ENCODE measurements at places on chromosomes 2 and 18. TPM values are rescaled to one million over a fixed set of nuclear protein-coding genes. Genes with fewer than 3 reads are reported as not detected.

- no peak for DNase-seq
- H3K4me3 ChIP-seq: no peak overlapping the region
- H3K27ac ChIP-seq: no peak overlapping the region
- no peaks in the 10 kb centered on the region for H3K4me1 ChIP-seq
- no peaks in the 10 kb centered on the region for H3K36me3 ChIP-seq
These were observed 124.7 kb upstream of the ZNF516 start for GRCh38 chr18:76619621-76620315.

- DNase-seq: peak; percentile 85
- no peaks in the 10 kb centered on the region for H3K27me3 ChIP-seq
- peaks cover 37% of the 10 kb centered on the region for H3K4me1 ChIP-seq
- H3K4me3 ChIP-seq: peak overlapping the region; percentile 21
These were observed 60.2 kb upstream of the SPP2 start for GRCh38 chr2:233990261-233990798.

GRCh38 chr2:224155896-224156295, 116.8 kb upstream of the SERPINE2 start:
- H3K4me3 ChIP-seq: no peak overlapping the region
- DNase-seq: no peak
- H3K27ac ChIP-seq: no peak overlapping the region

LYPD1 gene
- not detected for total RNA-seq

- H3K27me3 ChIP-seq: no peaks in the 10 kb centered on the region
These were observed 178.3 kb upstream of the GATA6 start for GRCh38 chr18:21991081-21991534.

DNA sequence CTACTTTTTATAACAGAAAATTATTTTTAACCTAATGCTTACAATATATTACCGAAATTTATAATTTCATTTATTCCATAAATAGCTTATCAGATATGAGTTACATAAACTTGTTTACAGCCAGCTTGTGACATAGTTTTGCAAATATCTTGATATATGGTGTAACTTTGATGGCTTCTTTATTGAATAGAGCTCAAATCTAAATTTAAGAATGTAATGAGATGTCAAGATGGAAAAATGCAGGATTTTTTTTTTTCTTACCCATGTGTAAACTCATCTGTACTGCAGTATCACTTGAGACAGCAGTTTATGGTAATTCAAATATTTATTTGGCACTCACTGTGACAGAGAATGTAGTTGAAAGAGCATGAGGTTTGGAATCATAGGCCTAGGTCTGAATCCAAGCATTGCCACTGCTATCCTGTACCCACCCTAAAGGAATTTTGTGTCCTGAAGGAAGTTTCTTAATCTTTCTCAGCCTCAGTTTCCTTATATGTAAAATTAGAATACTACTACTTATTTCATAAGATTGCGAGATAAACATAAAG, 3.8 kb downstream of the CREB1 start:
- no peak for DNase-seq
- no peaks in the 10 kb centered on the region for H3K36me3 ChIP-seq
- no peak overlapping the region for H3K4me3 ChIP-seq
- no peaks in the 10 kb centered on the region for H3K27me3 ChIP-seq

RNF103 gene
- 55.6 TPM for total RNA-seq

- no peak overlapping the region for H3K27ac ChIP-seq
- no peak for DNase-seq
- no peaks in the 10 kb centered on the region for H3K4me1 ChIP-seq
These were observed 57.0 kb upstream of the KCNG2 start for GRCh38 chr18:79740521-79741361.

DNA sequence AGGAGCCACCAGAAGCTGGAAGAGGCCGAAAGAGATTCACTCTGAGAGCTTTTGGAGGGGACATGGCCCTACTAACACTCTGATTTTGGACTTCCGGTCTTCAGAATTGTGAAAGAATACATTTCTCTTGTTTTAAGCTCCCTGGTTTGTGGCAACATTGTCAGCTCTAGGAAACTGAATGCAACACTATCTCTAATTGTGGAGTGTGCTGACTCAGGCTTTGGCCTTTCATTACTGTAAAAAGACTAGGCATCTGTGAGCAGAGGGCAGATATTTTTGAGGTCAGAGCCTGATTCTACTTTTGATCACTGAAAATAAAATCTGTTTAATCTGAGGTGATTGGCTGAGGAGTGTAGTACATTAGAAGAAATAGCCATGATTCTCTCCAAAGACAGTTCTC, 185.4 kb upstream of the FAM98A start:
- no peaks in the 10 kb centered on the region for H3K36me3 ChIP-seq
- no peak for DNase-seq
- H3K27me3 ChIP-seq: no peaks in the 10 kb centered on the region
- no peaks in the 10 kb centered on the region for H3K4me1 ChIP-seq

- H3K27ac ChIP-seq: no peak overlapping the region
- no peaks in the 10 kb centered on the region for H3K27me3 ChIP-seq
- DNase-seq: no peak
- H3K36me3 ChIP-seq: no peaks in the 10 kb centered on the region
- H3K4me3 ChIP-seq: no peak overlapping the region
These were observed 5.6 kb upstream of the OTOF start for GRCh38 chr2:26483516-26483915.

Data from naive thymus-derived CD4-positive, alpha-beta T cell (primary cell).